MG63 (cell line): ENCODE measurements at places on chromosomes 3 and 15. TPM values are rescaled to one million over a fixed set of nuclear protein-coding genes. Genes with fewer than 3 reads are reported as not detected.

DNA sequence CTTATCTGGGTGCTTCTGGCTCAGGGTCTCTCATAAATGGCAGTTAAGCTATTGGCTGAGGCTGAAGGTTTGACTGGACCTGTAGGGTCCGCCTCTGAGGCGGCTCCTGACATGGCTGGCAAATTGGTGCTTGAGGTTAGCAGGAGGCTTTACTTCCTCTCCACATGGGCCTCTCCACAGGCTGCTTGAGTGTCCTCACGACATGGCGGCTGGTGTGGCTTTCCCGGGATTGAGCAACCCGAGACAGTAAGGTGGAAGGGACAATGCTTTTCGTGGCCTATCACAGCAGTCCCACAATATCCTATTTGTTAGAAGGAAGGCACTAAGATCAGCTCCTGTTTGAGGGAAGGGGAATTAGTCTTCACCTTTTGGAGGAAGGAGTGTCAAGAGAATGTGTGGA is 267.3 kb upstream of the LRRFIP2 start:
- no peak for DNase-seq

Gene GNAT1
- total RNA-seq = not detected in 2 replicates

DNA sequence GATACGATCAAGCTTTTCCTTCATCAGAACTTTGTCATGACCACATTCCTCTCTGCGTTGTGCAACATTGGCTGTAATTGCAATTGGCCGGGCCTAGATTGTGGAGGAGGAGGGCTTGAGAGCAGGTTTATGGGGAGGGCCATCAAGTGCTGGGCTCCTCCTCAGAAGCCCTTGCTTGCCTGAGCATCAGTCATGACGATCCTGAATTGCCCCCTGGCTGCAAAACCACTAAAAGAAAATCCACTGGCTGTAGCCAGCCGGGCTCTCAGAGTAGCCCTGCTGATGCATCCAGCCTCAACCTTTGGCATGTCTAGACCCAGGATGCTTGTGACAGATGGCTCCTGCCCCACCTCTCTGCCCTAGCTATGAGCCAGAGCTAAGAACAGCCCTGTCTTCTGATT is 13.4 kb upstream of the TRH start:
- no peak for DNase-seq

DNA sequence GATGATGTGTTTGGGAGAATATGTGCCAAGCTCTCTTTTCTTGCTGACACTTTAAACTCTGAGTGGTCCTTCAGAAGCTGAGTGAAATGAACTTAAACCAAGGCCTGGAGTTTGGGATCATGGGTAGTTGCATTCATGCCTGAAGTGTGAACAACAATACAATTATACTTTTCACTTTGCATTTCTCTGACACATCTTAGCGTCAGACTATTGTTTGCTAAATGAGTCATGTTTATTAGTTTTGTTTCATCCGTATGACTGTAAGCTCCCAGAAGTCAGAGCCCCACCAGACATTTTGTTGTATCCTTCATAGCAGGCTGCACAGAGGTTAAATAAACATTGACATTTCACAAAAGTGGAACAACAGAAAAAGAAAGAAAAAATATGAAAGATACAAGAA is 542.6 kb downstream of the TUSC7 start:
- DNase-seq = peak; percentile 42

DNA sequence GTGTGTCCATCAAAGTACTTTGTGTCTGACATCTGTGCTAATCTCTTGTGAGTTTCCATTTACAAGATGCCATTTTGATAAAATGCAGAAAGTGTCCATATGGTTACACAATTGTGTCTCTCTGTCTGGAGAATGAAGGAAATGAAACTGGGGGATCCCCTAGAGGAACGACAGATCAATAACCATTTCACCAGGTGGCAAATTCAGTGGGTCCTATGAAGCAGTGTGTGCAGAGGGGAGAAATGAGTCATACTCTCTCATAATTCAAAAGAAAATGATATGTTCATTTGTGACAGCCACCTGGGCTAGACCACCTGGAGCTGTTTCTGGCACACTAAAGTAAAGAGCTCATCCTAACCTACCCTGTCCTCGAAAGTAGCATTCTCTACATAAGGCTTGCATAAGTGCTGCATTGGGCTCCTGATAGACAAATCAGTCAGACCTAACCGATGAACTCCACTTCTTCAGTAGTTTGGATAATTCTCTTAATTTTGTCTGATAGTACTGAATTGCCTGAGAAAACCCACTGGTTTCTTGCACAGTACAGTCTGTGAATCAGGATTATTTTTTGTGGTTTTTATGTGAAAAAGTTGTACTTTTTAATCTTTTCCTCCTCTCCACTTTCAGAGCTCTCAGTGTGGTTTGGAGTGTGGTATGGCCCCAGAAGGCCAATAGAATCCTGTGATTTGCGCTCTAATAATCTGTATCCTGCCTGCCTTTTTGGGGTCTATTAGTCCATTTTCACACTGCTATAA is 10.3 kb upstream of the CD47 start:
- DNase-seq = no peak

GRCh38 chr3:183098536-183099025 is 715 bp downstream of the MCCC1 start:
- no peak for DNase-seq

GRCh38 chr15:41885841-41886240 is 8.0 kb downstream of the SPTBN5 start:
- no peak for DNase-seq

- DNase-seq = no peak
Observed at GRCh38 chr3:85979034-85979433, 1011.9 kb downstream of the VGLL3 start.

Gene FAM227B
- 0.44 and 2.8 TPM in 2 replicates for total RNA-seq

DNA sequence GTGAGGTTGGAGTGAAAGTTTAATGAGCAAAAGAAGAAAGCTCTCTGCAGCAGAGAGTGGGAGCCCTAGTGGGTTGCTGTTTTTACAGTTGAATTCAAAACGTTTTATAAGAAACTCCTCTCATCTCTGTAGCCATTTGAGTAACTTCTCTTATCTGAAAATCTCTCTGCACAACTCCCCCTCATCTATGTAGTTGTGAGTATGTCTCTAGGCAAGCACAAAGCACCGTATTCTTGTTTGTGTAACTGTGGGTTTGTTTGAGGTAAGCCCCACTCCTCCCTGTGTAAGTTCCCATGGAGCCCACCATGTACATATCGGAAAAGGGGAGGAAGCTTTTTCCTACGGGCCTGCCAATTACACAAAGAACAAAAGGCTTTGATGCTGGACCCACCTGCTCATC is 56.5 kb upstream of the GOLGA6L2 start:
- DNase-seq = no peak

Gene MST1R
- total RNA-seq = 1.1 and 1.9 TPM in 2 replicates

Gene STRIT1
- total RNA-seq = not detected in 2 replicates

Gene GUCA1C
- not detected in 2 replicates for total RNA-seq

- DNase-seq = no peak
Observed at GRCh38 chr15:54159012-54159411, 180.8 kb downstream of the UNC13C start.

DNA sequence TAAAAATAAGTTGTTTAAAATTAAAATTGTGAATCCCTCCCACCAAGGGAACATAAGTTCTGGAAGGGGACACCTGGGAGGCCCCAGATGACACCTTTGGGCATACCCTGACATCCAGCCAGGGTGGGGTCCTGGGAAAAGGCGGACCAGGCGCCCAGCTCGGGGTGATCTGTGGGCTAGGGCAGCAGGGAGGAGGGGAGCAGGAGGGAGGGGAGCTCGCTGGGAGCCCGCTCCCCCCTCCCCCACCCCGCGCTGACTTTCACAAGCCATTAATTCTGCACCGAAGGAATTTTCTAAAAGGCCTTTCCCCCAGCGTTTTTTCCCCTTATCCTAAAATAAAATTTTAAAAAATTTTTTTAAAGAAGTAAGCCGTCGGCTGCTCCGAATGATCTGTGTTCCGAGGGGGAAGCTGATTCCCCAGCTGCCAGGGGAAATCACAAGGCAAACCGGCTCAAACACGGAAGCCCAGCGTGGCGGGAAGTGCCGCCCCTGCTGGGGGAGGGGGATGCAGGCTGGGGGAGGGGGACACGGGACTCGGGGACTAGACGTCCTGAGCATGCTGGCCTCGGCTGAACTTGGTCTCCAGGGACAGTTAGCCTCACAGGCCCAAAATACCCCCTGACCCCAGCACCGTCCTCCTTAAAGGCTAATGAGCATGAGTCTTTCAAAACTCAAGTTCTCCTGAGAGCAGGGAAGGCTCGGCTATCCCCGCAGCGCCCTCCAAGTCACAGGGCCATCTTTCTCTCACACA is 13.9 kb downstream of the PLXND1 start:
- DNase-seq = no peak

Gene LMAN1L
- total RNA-seq = not detected in 2 replicates

GRCh38 chr3:32577174-32577573 is 6.5 kb upstream of the DYNC1LI1 start:
- no peak for DNase-seq

Gene ATP8B4
- not detected in 2 replicates for total RNA-seq

GRCh38 chr3:134381076-134381475 is 6.8 kb upstream of the AMOTL2 start:
- no peak for DNase-seq

DNA sequence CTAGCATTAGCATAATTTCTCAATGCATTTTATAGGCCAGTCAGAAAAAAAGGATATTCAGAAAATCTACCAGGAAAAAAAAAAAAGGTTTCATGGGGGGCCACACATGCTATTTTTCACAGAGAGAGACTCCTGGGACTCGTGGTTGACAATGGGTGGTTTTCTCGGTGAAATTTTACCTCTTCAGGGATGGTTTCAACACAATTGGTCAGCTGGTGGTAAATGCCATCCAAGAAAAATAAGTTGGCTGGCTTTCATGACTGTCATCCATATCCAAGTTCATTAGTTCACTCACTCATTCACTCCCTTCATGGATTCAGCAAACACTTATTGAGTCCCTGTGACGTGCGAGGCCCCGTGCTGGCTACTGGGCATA is 217.3 kb downstream of the SHQ1 start:
- DNase-seq = no peak

DNA sequence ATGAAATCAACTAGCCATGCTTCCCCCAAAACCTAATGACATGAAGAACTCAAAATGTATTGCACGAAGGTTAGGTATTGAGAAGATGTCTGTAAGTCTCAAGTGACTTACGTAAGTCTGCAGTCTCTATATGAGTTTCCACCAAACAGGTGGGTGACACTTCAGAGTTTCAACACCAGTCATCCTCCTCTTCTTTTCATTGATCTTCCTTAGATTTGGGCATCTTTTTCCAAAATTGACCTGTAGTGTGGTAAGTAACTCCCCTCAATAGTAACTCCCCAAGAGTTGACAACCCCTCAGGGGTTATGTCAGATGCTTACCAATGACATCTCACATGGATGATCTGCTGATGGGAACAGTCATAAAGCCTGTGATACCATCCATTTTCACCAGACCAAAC is 46.1 kb downstream of the GPR176 start:
- no peak for DNase-seq

- no peak for DNase-seq
Observed at GRCh38 chr3:194431554-194431953, 32.5 kb upstream of the GP5 start.

- no peak for DNase-seq
Observed at GRCh38 chr15:80350941-80351610, 53.1 kb upstream of the ARNT2 start.

GRCh38 chr15:67397139-67397538 is 123.8 kb upstream of the C15orf61 start:
- no peak for DNase-seq

- DNase-seq = no peak
Observed at GRCh38 chr15:63047792-63048114, 5.2 kb downstream of the TPM1 start.

Gene LIPC
- 0.16 TPM in 1 of 2 replicates, not detected in the other for total RNA-seq

- DNase-seq = no peak
Observed at GRCh38 chr15:88512601-88513000, 33.9 kb downstream of the DET1 start.

DNA sequence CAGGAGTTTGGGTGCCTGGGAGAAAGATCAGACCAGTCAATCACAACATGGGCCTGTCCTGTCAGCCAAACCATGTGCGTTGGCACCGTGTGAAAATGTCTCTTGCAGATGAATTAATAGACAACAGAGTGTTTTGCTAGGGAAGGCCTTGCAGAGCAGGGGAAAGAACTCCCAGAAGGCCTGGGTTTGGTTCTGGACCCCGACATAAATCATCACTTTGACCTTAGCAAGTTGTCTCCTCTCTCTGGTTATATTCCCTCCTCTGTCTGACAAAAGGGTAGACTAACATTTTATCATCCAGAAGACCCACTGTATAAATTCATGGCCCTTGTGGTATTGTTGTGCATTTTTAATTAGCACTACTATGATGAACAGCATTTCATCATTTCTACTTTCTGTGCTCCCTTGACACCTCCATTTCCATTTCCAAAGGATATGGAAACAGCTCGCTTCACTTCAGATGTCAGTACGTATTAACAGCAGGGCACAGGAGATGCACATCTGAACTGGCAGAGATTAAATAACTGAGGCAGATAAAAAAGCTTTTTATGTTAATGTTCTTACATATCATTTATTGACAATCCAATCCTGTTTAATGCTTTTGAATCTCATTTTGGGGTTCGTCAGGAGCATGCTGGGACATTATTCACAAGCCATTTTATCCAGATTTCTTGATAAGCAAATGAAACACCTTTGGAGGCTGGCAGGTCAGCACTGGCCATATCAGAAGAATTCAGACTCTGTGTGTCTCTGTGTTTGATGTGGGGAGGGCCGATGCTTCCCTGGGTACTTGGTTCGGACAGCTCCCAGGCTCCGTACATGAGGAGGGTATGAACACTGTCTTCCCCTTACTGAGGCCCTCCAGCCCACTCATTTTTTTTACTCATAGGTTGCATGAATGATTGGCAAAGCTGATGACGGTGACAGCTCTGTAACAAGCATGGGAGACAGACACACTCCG is 28.2 kb upstream of the IL12A start:
- DNase-seq = no peak

GRCh38 chr3:51139616-51140015 is 245.5 kb upstream of the MANF start:
- no peak for DNase-seq

- DNase-seq = no peak
Observed at GRCh38 chr15:69068157-69068556, 53.7 kb downstream of the NOX5 start.

DNA sequence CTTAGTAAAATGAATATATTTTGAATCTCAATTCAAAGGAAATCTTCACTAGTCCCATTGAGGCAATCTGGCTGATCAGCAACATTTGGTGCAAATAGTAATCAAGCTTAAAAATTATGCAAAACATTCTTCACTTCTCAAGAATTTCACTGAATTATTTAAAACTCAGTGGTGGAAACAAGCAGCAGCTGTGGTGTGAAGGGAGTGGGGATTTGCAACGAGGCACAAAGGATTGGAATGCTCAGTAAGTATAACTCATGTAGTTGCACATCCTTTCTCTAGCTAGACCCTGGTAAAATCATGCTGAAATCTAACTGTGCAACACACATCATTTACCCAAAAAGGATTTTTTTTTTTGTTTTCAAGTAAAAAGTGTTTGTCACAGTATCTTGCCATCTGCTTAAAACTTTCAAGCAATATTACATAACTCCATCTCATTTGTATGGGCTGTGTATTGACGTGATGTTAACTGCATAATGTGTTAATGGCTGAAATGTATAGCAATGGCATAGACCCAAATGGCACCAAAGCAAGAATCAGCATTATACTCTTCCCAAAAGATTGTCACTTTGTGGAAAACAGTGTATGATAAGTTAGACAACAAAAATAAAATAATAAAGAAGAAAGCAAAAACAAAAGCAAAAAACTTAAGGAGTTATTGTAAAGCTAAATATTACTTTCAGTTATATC is 816.6 kb downstream of the EPHA3 start:
- no peak for DNase-seq

Gene HEG1
- total RNA-seq = 75.1 and 105 TPM in 2 replicates
